ENCODE measurements at places on chromosomes 13 and 19.

GRCh38 chr19:28961772-28962500 lies 251.0 kb downstream of the UQCRFS1 start:
- no peak for DNase-seq

DNA sequence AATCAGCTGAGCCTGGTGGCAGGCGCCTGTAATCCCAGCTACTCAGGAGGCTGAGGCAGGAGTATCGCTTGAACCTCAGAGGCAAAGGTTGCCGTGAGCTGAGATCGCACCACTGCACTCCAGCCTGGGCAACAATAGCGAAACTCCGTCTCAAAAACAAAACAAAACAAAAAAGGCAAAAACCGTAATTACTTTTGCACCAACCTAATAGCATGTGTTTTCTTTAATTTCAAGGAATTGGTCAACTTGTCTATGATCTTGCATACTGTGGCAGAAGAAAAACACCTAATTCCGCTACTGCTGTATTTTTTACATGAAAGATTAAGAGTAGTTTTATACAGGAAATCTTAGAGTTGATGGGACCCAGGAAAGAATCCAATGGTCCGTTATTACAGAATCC lies 241.2 kb downstream of the COL4A1 start:
- no peak for DNase-seq

DNA sequence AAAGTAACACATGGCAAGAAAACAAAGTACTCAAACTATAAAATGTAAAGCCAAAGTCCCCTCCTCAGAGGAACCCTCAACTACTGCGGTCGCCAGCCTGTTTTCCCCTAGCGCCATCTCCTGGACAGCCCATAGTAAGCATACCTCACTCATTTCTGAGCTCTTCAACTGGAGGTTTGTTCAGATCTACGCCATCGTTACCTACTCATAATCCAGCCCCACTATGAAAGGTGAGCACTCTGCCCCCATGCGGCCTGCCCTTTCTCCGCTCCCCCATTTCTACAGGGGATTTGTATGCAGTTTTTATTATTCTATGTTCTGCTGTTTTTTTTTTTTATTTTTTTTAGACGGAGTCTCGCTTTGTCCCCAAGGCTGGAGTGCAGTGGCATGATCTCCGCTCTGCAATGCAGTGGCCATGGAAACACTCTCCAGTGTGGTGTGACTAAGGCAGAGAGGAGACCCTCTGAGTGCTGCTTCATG lies 26.2 kb downstream of the OPA3 start:
- peak; percentile 85 for DNase-seq

DNA sequence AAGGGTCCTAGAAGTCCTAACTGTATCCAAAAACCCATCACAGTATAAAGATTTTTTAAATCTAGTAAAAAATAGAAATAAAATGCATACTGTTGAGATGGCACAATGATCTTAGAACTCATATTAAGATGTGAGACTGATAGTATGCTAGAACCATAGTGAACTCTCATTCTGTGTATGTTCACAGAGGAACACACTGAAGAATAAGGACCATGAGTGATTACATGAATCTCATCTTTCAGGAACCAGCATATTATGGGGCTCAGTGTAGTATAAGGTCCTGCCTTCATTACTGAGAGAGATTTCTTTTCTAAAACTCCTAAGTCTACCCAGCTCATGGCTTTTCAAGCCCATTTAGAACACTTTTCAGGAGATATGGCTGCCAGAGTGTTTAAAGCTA lies 59.8 kb upstream of the RFC3 start:
- no peak for DNase-seq

- peak; percentile 71 for DNase-seq
Measured at GRCh38 chr19:39792999-39793546, 14.4 kb downstream of the LEUTX start.
